ENCODE measurements at places on chromosomes 5 and 9. TPM values are rescaled to one million over a fixed set of nuclear protein-coding genes. Genes with fewer than 3 reads are reported as not detected.

DNA sequence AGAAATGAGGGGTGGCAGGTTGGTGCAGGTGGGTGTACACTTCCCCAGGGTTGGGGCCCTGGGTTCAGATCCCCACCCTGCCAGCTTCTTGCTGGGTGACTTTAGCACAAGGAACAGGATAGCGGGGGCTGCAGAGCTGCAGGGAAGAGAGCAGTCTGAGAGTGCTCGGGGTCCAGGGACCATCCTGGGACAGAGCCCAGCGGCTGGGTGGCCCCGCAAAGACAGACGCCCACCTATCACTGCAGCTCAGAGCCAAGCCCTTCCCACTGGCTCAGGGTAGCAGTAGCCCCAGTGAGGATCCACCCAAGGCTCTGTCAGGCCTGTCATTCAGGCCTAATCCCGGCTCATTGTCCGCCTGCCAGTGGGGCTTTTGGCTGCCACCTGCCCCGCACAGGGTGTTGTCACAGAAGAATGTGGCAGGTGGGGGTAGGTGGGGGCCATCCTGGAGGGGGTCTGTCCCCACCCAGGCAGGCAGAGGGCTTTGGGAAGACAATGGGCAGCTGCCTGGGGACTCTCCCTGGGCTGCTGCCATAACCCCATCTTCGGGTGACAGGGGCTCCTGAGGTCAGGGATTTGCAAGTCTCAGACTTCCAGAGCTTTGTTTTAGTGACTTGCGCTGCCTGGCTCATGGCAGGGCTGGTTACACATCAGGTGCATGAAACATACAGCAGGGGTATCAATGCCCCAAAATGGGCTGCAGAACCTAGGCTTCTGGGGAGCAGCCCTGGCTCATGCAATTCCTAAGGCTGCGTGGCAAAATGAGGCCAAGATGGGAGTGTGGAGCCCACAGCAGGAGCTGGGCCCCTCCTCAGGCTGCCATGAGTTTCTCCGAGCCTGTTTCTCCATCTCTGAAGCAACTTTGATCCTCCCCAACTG is 52.1 kb downstream of the BARX1 start:
- DNase-seq, result no peak

- no peak for DNase-seq
These were observed 6.0 kb downstream of the CEL start for GRCh38 chr9:133067813-133068212.

- no peak for DNase-seq
These were observed 16.8 kb upstream of the PCSK5 start for GRCh38 chr9:75873712-75874111.

The CARD9 gene
- total RNA-seq, result 0.86 TPM

DNA sequence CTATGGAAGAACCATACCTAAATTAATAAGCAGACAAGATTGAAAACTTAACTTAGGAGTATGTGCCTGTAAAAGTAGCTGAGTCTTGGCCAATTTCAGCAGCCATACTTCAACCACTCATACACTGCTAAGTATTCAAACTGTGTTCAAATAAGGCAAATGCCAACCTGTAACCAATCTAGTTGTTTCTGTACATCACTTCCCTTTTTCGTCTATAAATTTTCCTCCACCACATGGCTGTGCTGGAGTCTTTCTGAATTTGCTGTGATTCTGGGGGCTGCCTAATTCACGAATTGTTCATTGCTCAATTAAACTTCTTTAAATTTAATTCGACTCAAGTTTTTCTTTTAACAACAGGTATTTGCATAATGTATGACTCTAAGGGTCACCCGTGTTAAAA is 184.4 kb downstream of the PLK2 start:
- no peak for DNase-seq

The TNFSF8 gene
- total RNA-seq, result not detected

The COL5A1 gene
- 56.0 TPM for total RNA-seq

The C9orf152 gene
- not detected for total RNA-seq
